ENCODE measurements at places on chromosomes 1 and 21.
A peak's percentile ranks its signal among the peaks of the same experiment; 100 is the strongest.

- no peaks in the 10 kb centered on the region for H3K27me3 ChIP-seq
- H3K4me3 ChIP-seq, result no peak overlapping the region
- no peak for DNase-seq
- no peak overlapping the region for H3K27ac ChIP-seq
Measured at GRCh38 chr1:29052100-29052499, 71.6 kb downstream of the TMEM200B start.

GRCh38 chr1:208525417-208525816 lies 281.2 kb upstream of the PLXNA2 start:
- H3K27ac ChIP-seq, result no peak overlapping the region
- no peak overlapping the region for H3K4me3 ChIP-seq
- no peak for DNase-seq
- H3K27me3 ChIP-seq, result no peaks in the 10 kb centered on the region
- H3K4me1 ChIP-seq, result no peaks in the 10 kb centered on the region

- H3K27ac ChIP-seq, result no peak overlapping the region
- H3K4me1 ChIP-seq, result no peaks in the 10 kb centered on the region
- H3K4me3 ChIP-seq, result no peak overlapping the region
- no peak for DNase-seq
- H3K36me3 ChIP-seq, result no peaks in the 10 kb centered on the region
Measured at GRCh38 chr1:115507901-115508300, 133.9 kb upstream of the VANGL1 start.

DNA sequence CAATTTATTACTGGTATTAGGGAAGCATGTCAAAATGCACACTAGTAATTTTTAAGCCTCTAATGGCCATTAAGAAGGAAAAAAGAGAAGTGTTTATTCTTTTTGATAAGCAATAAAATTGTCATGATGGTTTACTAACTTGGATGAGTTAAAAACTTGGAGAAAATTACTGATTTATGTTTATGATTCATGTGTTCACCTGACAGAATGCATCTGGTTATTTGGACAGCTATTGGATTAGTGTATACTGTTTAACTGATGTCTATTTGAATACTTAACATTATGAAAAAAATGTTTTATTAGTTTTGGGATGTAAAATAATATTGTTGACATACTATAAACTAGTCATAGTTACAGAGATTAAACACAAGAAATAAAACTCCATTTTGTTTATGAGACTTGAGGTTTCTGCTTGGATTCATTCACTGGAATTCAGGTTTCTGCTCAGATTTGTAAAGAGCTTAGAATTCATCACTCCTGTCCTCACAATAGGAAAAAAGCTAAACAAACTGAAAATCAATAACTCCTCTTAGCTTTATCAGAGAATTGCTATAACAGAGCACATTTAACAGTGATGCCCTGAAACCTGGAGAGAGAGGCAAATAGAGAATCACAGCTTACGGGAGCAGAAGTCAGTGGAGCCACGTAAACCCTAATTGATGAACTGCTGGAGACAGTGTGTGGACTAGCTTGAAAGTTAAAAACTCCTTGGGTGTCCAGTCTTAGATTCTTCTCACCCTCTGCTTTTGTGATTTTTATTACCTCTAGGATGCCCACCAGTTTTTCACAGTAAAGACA lies 56.7 kb downstream of the RALGPS2 start:
- H3K4me3 ChIP-seq, result no peak overlapping the region
- peak overlapping the region; percentile 90 for H3K27ac ChIP-seq
- H3K27me3 ChIP-seq, result no peaks in the 10 kb centered on the region
- H3K4me1 ChIP-seq, result peaks cover 50% of the 10 kb centered on the region
- peaks cover 31% of the 10 kb centered on the region for H3K36me3 ChIP-seq
- DNase-seq, result no peak

- peaks cover 85% of the 10 kb centered on the region for H3K4me1 ChIP-seq
- no peaks in the 10 kb centered on the region for H3K27me3 ChIP-seq
- H3K36me3 ChIP-seq, result no peaks in the 10 kb centered on the region
- peak; percentile 67 for DNase-seq
- H3K4me3 ChIP-seq, result peak overlapping the region; percentile 91
Measured at GRCh38 chr1:205286335-205286950, 35.1 kb downstream of the NUAK2 start.

DNA sequence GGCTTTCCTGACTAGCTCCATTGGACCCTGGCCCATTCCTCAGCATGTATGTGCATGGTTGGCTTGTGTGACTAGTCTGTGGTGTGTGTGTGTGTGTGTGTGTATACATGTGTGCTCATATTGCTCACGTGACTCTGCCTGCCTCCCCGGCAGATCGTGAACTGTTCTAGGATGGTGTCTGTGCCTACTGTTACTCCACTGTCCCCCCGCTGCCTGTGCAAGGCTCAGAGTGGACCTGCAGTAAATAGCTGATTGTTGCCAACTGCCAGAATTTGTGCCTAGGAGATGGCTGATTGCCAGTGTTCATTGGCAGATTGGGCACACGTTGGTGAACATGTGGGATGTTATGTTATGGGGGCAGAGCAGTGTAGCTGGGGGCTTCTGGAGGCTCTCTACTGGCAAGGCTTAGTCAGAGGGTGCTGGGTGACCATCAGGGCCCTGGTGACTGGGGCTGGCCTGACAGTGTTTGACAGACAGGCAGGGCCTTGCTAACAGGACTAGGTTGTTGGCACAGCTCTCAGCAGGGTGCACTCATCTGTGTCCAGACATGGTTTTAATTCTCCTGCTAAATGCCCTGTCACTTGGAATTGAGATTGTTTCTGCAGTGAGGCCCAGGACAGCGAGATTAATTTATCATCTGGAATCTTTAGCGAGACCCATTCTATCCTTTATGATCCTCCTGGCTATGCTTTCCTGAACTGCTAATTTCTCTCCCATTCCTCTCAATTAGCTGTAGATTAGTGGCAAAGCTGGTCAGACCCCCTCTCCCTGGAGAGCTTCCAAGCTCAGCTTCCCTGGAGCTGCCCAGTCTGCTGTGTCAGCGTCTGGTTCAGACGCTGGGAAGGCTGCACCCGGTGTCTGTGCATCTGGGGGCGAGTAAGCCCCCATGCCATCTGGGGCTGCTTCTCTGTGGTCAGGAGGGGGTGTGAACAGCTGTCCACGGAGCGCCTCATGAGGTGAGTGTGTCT lies 20.8 kb downstream of the SLC6A17 start:
- no peak overlapping the region for H3K4me3 ChIP-seq
- no peak overlapping the region for H3K27ac ChIP-seq
- H3K27me3 ChIP-seq, result peaks cover 42% of the 10 kb centered on the region
- H3K36me3 ChIP-seq, result no peaks in the 10 kb centered on the region
- no peak for DNase-seq
- H3K4me1 ChIP-seq, result no peaks in the 10 kb centered on the region

DNA sequence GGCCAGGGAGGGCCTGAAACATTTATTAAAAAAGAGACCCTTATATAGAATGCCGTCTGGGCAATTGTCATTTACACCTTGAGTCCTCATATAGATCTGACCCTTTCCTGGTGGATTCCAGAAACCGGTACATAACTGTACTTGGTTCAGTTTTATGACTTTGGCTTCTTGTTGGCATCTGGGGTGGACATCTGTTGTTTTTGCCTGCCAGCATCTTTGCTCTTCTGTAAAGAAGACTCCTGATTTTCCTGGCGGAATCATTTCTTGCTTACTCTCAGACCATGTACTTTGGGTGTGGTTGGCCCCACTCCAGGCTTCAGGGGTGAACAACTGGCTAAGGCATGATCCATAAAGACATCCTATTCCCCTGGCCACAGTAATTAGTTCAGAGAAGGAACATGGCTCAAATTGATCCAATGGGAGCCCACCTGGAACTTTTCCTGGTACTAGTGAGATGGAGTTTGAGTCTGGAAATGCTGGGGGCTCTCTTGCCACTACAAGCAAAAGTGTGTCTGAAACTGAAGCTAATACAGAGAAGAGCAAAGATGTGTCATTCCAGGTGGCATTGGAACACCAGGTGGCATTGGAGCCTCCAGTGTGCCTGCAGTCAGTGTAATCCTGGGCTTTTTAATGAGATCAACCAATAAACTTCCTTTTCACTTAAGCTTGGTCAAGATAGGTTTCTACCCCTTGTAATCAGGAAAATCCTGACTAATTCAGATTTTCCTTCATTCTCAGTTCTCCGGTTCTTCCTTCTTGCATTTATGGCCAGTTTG lies 332.5 kb upstream of the CAMK1G start:
- no peaks in the 10 kb centered on the region for H3K36me3 ChIP-seq
- no peak for DNase-seq
- no peaks in the 10 kb centered on the region for H3K27me3 ChIP-seq
- H3K27ac ChIP-seq, result no peak overlapping the region

GRCh38 chr1:41888756-41889155 lies 30.0 kb downstream of the HIVEP3 start:
- no peak overlapping the region for H3K4me3 ChIP-seq
- no peak for DNase-seq
- H3K27me3 ChIP-seq, result no peaks in the 10 kb centered on the region
- peaks cover 10% of the 10 kb centered on the region for H3K4me1 ChIP-seq
- H3K27ac ChIP-seq, result no peak overlapping the region
- H3K36me3 ChIP-seq, result no peaks in the 10 kb centered on the region

- no peak overlapping the region for H3K4me3 ChIP-seq
- peaks cover 53% of the 10 kb centered on the region for H3K27me3 ChIP-seq
- no peak overlapping the region for H3K27ac ChIP-seq
Measured at GRCh38 chr1:221394011-221394544, 347.8 kb downstream of the DUSP10 start.

GRCh38 chr1:245375789-245376460 lies 221.1 kb downstream of the KIF26B start:
- no peaks in the 10 kb centered on the region for H3K27me3 ChIP-seq
- no peaks in the 10 kb centered on the region for H3K36me3 ChIP-seq
- no peaks in the 10 kb centered on the region for H3K4me1 ChIP-seq
- H3K4me3 ChIP-seq, result no peak overlapping the region

GRCh38 chr1:94953746-94954145 lies 26.8 kb upstream of the CNN3 start:
- H3K36me3 ChIP-seq, result no peaks in the 10 kb centered on the region
- DNase-seq, result no peak
- no peaks in the 10 kb centered on the region for H3K4me1 ChIP-seq

DNA sequence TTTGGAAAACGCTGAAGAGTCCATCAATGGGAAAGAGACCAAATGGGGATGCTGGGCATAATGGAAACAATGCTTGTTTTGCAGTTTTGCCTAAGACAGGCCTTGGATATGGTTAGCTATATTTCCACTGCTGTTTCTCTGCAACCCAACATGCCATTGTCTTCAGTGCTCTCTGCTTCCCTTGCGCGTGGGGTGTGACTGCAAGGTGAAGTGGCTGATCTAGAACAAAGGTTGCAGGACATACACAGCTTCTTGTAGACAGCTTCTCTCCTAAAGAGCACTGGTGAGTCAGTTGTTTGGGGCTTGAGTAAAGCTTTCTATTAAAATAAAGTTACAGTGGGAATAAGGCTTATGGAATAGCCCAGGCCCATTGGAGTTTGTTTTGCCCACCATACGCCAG lies 33.0 kb downstream of the RUNX1 start:
- H3K4me3 ChIP-seq, result no peak overlapping the region
- peaks cover 34% of the 10 kb centered on the region for H3K4me1 ChIP-seq
- H3K36me3 ChIP-seq, result peaks cover 5% of the 10 kb centered on the region
- H3K27me3 ChIP-seq, result no peaks in the 10 kb centered on the region
- no peak for DNase-seq
- no peak overlapping the region for H3K27ac ChIP-seq

DNA sequence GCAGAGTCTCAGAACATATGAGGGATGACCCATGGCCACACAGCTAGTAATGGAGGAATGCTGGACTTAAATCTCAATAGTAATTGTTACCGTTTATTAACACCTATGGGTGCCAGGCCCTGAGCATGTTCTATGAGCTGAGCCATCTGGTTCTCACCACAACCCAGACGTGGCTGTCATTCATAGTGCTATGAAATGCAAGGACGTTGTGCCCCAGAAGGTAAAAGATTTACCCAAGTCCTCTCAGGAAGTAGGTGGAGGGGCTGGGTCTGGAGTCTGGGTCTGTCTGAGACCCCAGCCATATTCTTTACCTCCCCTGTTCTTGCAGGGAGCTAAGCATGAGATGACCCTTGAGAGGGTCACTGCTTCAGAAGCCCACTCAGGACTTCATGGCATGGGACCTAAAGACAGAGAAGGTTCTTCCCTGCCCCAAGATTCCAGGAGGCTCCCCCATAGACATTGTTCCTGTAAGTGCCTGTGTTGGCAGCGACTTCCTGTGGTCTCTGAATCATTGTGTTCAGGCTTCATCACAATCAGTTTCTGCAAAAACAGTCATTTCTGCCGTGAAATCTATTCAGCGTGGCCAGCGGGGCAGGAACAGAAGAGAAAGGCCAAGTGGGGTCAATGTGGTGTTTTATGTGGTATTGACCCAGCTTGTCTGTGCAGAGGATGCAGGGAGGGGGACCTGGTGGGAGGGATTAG lies 475.4 kb downstream of the PTPRU start:
- no peak overlapping the region for H3K27ac ChIP-seq
- peaks cover 18% of the 10 kb centered on the region for H3K27me3 ChIP-seq
- DNase-seq, result no peak
- peaks cover 14% of the 10 kb centered on the region for H3K4me1 ChIP-seq
